Gastroesophageal sphincter (tissue), 4 donors: ENCODE measurements at places on chromosomes 1 and 21. TPM values are rescaled to one million over a fixed set of nuclear protein-coding genes. Genes with fewer than 3 reads are reported as not detected.

GBP7 gene
- total RNA-seq: not detected

SIPA1L2 gene
- total RNA-seq: 65.2 TPM

TCHHL1 gene
- not detected for total RNA-seq

SLFNL1 gene
- 0.81 TPM for total RNA-seq

FOXO6 gene
- 0.27 TPM for total RNA-seq

HMCN1 gene
- total RNA-seq: 95.9 TPM

CAPN8 gene
- total RNA-seq: not detected

FAM167B gene
- 0.40 TPM for total RNA-seq
